Posterior cingulate gyrus (tissue), 11 donors: ENCODE measurements at places on chromosomes 6 and 20.

- no peak for DNase-seq
Measured at GRCh38 chr6:35166520-35166919, 25.4 kb upstream of the TCP11 start.

DNA sequence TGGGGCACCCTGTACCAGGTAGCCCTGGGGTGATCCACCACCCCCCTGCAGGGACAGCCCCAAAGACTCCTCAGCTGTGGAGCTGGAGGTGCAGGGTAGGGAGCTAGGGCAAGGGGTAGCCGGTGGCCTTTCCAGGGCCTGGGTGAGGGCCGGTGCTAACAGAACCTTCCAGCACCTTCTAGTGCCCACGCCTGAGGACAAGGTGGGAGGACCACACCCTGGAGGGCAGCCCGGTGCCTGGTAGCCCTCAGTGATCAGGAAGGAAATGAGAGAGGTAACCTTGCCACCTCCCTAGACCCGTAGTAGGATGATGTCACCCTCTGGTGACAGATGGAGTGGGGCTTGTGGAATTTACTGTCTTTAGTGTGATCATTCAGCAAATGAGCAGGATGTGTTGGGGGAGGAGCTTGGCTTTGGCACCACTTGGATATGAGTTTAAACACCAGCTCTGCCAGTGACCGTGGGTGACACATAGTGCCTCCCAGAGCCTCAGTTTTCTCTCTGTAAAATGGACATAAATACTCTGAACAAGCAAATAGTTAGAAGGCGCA is 187.7 kb downstream of the NFATC2 start:
- DNase-seq = peak; percentile 39

DNA sequence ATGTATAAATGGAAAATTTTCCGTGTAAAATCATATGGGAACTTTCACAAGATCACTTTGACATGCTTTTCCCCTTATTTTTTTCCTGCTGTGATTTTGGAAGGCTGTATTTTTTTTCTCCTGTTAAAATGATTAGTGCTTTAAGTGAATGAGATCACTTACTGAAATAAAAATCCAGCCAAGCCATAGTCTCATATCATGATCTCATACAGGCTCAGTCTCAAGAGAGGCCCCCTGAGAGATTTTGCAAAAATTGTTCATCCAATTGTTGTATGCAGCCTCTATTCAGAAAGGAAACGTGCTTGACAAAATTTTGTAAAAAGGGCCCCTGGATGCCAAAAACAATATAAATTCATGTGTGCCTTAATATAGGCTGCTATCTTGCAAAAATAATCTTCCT is 528.2 kb downstream of the HDGFL1 start:
- no peak for DNase-seq

DNA sequence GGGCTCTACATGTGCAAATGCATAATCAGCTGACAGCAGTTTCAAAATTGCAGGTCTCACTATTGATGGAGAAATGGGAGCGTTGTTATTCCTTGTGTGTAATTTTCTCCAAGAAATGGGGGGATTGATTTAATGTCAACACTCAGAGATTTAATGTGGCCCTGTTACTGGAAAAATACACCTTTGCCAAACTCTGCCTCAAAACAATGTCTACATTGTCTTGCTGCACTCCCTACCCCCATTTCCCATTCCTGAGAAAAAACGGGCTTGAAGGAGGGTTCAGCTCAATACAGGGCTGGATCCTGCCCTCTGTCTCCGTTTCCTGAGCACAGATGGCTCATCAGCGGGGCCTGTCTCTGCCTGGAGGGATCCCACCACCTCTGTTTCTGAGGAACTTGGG is 18.4 kb downstream of the EDN3 start:
- no peak for DNase-seq

- DNase-seq = no peak
Measured at GRCh38 chr6:118377711-118378414, 170.2 kb upstream of the PLN start.

- no peak for DNase-seq
Measured at GRCh38 chr6:78810146-78810545, 57.2 kb upstream of the IRAK1BP1 start.

DNA sequence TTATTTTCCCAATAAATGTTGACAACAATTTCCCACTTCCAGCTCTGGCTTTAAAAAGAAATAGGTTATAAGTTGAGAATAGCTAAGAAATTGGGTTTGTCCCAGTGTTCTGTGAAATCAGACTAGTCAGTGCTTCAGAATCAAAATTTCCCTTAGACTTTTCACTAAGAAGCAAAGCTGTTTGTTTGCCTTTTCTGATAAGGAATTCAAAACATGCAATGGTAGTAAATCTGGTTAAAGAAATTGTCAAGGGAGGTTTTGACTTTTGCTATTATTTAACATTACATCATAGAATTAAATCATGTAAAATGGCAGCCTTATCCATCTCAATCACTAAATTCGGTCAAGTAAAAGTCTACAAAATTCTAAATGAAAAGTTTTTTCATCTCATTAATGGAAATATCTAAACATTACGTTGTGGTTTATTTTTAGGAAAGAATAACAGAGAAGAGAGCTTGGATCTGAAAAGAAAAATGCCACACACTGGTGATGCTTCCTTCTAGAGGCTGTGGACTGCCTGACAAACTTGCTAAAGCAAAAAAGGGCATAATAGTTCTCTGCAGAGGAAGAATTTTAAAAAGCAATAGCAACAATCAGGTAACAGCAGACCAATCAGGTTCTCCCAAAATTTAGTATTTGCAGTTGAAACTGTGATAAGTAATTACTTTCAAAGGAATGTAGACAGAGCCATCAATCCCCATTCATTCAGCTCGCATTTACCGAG is 36.4 kb downstream of the PLAGL1 start:
- DNase-seq = no peak

DNA sequence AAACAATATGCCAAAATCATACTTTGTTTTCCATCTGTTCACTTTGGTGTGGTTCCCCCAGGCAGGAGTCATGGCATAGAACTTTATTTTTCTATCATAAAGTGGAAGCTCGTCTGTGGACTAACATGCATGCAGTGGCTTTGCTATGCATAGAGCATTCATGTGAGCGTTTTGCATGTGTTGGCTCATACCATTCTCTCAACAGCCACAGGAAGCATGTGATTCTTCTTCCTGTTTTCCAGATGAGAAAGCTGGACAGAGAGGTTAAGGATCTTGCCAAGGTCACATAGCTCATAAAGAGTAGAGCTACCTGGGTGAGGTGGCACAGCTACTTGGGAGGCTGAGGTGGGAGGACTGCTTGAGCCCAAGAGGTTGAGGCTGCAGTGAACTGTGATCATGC is 123.4 kb upstream of the HDGFL1 start:
- no peak for DNase-seq

DNA sequence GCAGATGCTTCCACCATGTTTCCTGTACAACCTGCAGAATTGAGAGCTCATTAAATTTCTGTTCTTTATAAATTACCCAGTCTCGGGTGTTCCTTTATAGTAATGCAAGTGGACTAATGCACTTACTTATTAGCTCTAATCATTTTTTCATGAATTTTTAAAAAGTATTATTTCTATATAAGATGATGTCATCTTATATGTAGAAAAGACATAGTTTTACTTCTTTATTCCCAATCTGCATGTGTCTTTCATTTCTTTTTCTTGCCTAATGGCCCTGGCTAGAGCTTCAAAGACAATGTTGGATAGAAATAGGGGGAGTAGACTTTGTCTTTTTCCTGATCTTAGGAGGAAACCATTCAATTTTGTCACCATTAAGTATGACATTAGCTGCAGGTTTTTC is 27.8 kb downstream of the OTOR start:
- no peak for DNase-seq

DNA sequence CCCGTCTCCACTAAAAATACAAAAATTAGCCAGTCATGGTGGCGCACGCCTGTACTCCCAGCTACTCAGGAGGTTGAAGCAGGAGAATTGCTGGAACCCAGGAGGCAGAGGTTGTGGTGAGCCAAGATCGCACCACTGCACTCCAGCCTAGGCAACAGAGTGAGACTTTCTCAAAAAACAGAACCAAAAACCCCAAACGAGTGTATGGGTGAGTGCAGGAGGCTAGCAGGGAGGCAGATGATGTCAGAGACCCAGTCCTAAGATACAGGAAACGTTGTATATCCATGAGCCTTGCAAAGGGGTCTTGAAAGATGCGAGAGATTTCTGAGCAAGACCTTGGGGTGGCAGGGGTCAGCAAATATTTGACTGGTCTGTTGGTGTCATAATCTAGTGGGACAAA is 136.2 kb downstream of the JARID2 start:
- DNase-seq = no peak

GRCh38 chr6:54846243-54846856 is at the start of gene FAM83B:
Gene FAM83B (plus strand): TSS chr6:54846771. CDS start chr6:54870247, 23,476 bp downstream.
- DNase-seq = no peak

DNA sequence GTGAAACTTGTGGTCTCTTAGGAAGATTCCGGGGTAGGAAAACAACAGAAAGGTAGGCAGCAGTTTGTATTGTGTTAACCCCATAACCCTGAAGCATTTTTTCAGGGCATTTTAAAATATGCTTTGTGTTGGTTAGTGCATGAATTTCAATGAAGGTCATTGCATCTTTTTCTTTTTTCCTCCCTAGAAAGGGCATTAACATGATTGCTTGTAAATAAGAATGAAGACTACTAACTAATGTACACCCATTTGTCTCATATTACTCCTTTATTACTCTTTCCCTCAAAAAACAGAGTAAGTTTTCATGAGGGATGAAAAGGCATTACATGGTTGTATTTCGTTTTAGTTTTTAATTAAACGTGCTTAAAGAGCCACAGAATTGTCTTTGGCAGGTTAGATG is 141.4 kb downstream of the OGFRL1 start:
- no peak for DNase-seq

DNA sequence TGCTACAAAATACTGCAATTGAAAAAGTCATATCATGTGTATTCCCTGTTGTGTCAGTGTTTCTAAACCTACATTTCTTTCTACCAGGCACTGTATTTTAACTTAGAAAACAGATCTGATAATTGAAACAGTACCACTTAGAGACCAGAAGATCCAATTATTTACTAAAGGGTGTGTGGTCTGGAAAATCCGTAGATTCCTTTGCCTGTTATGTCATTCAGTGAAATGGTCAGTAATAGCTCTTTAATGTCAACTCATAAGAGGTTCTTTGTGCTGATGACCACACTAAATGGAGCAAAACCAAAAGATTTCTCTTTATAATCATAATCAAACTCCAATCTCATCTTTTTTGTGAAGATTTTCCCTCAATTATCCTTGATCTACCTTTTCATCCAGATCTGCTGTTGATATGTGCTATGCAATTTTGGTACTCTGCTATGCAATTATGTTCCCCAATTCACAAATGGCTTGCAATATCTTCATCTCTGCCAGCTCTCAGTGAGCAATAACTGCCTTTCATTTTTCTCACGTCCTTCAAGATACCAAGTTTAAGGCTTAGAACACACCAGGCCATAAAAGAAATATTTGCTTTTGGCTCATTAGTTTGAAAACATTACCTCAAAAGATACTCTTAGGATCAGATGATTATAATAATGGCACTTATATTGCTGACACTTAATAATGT is 165.5 kb downstream of the MOXD1 start:
- DNase-seq = no peak

DNA sequence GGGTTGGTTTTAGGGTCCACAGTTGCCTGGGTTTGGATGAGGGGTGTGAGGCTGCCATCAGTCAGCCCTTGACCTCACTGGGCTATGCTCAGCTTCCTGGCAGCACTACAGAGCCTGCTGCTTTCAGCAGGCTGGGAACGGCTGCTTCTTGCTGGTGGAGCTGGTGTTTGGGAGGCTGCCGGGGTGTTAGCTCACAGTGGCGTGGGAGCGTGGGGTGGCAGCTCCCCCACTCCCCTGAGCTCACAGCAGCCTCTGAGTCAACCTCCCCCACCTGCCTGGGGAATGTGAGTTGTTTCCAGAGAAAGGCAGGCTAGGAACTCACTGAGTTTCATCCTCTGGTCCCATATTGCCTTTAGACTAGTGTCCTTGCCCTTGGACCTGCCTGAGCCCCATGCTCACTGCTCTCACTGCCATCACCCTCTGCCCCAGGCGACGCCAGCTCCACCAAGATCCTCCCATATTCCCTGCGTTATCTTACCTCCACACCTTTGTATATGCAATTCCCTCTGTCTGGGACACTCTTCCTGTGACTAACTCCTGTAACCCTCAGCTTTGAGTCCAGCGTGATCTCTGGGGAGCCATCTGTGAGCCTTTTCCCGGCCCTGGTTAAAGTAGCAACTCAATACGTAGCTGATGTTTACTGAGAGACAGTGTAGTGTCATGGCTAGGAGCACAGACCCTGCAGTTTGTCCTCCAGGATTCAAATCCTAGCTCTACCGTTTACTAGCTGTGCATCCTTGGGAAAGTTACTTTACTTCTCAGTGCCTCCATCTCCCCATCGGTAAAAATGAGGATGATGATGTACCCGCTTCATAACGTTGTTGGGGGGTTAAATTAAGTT is 34.8 kb downstream of the PPP1R16B start:
- DNase-seq = peak; percentile 91

GRCh38 chr6:164303102-164303964 is 888.8 kb downstream of the QKI start:
- DNase-seq = no peak

DNA sequence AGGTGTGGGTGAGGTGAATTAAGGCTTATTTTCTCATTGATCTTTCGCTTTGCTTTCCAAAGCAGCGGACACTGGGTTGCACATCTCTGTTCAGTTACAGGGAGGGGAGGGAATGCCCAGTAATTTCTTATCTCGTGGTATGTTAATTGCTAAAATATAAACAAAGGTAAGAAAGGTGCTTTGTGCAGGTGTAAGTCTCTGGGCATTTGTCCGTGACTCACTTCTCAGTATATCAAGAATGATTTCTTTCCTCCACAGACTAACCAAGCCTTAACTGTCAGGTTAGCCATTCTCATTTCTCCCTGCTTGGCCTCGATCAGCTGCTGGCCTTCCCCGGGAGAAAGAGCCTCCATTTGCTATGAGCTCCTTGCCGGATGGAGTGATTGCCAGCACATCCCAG is 862.1 kb downstream of the KIF16B start:
- DNase-seq = no peak

DNA sequence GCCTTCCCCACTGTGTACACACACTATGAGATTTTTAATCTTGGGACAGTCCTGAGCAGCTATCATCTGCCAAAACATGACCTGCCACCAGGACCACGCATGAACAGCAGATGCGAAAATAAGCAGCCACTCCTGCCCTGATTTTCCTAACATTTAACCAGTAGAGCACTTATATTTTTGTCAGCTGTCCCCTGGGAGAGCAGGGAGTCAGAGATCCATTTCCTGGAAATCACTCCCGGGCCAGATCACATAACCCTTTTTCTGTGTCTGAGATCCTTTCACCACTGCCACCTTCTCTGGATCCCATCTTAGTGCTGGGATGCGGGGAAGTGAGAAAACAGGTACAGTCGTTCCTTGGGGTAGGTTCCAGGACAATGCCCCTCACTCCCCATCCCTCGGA is 5.7 kb downstream of the SDCBP2 start:
- no peak for DNase-seq

GRCh38 chr6:138291036-138291848 is 73.0 kb upstream of the PBOV1 start:
- DNase-seq = peak; percentile 40

DNA sequence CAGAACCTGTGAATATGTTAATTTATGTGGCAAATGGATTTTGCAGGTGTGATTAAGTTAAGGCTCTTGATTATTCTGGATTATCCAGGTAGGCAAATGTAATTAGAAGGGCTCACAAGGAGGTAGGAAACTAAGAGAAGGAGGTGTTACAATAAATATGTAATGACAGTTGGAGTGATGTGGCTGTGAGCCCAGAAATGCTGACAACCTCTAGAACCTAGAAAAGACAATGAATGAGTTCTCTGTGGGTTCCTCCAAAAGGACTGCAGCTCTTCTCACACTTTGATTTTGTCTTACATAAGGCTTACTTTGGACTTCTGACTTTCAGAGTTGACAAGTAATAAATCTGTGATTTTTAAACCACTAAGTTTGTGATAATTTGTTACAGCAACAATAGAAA is 406.6 kb upstream of the EPHA7 start:
- DNase-seq = no peak
